Lung (tissue), 17 donors: ENCODE measurements at places on chromosomes 2 and 18. TPM values are rescaled to one million over a fixed set of nuclear protein-coding genes. Genes with fewer than 3 reads are reported as not detected.

DNA sequence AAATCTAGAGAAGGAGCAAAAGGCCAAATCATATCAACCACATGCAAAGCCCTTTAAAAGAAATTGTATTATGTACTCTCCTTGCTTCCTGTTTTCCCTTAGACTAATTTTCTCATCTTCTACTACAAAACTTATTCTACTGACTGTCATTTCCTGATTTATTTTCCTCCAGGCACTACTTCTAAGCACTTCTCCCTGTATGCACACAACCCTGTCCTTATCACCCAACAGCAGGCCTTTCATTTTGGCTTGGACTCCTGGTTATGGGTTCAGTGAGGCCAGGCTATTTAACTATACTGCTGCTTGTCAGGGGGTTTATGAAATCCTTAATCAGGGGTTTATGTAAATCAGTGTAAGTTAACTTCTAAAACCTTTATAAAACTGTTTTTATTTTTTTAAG, 205.1 kb upstream of the FAM98A start:
- no peak overlapping the region for H3K27ac ChIP-seq
- no peaks in the 10 kb centered on the region for H3K36me3 ChIP-seq
- DNase-seq, result no peak
- H3K4me3 ChIP-seq, result no peak overlapping the region
- H3K27me3 ChIP-seq, result no peaks in the 10 kb centered on the region

- H3K27me3 ChIP-seq, result no peaks in the 10 kb centered on the region
- H3K4me3 ChIP-seq, result no peak overlapping the region
- H3K36me3 ChIP-seq, result no peaks in the 10 kb centered on the region
- no peaks in the 10 kb centered on the region for H3K4me1 ChIP-seq
- no peak overlapping the region for H3K27ac ChIP-seq
- DNase-seq, result no peak
Observed at GRCh38 chr18:49137093-49137492, 186.3 kb upstream of the SMAD7 start.

GRCh38 chr2:227125506-227125905, 38.5 kb downstream of the COL4A4 start:
- DNase-seq, result no peak
- H3K27me3 ChIP-seq, result peaks cover 14% of the 10 kb centered on the region
- no peaks in the 10 kb centered on the region for H3K36me3 ChIP-seq
- no peak overlapping the region for H3K27ac ChIP-seq
- H3K4me3 ChIP-seq, result no peak overlapping the region

DNA sequence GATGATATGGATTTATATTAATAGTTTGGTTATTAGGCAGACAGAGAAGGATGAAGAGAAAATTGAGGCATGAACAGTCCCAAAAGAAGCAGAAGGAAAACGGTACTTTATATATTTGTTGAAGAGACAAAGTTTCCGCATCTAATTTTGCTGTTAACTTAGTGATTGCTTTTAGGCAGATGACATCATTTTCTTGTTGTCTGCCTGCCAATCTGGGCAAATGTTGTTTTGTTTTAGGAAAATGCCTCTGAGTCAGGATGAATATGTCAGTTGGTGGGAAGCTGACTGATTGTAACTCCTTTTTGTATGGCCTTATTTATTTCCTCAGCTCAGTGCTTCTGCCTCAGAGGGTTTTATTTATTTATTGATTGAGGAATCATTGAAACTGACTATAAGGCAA, 52.5 kb upstream of the CAVIN2 start:
- no peak overlapping the region for H3K4me3 ChIP-seq
- H3K4me1 ChIP-seq, result no peaks in the 10 kb centered on the region
- no peaks in the 10 kb centered on the region for H3K36me3 ChIP-seq

DNA sequence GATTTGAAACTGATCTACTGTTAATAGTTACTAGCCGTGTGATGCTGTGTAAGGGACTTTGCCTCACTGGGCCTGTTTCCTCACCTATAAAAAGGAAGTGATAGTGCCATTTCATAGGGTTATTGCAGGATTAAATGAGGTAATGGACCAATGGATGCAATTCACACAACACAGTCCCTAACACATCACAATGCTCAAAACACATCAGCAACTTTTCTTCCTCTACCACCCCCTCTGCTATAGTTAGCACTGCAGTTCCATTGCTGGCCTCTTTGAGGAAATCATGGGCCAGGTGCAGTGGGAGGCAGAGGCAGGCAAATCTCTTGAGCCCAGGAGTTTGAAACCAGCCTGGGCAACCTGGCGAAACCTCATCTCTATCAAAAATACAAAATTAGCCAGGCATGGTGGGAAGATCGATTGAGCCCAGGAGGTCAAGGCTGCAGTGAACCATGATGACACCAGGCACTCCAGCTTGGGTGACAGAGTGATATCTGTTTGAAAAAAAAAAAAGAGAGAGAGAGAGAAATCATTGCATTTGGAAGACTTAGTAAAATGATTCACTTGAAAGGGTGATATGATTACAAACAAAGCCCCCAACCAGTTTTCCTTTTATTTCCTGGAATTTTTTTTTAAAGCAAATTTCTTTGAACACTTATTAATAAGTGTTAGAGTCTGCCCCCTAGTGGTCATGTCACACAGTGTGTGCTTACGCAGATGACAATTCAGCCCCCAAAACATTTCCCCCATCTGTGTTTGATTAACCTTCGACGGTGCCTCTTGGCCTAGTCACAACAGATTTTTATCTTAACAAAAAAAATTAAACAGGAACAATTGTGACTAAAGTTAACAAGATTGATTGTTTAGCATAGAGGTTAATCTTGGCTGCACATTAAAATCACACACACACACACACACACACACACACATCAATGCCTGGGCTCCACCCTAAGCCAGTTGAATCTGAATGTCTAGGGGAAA, 88.6 kb upstream of the BCL11A start:
- no peak overlapping the region for H3K27ac ChIP-seq
- peak; percentile 55 for DNase-seq
- H3K4me3 ChIP-seq, result no peak overlapping the region
- no peaks in the 10 kb centered on the region for H3K4me1 ChIP-seq
- H3K36me3 ChIP-seq, result no peaks in the 10 kb centered on the region

- peak; percentile 81 for DNase-seq
- no peaks in the 10 kb centered on the region for H3K27me3 ChIP-seq
- H3K36me3 ChIP-seq, result peaks cover 1% of the 10 kb centered on the region
- H3K4me3 ChIP-seq, result no peak overlapping the region
- H3K4me1 ChIP-seq, result no peaks in the 10 kb centered on the region
- H3K27ac ChIP-seq, result peak overlapping the region; percentile 23
Observed at GRCh38 chr2:71545572-71546274, 92.4 kb downstream of the DYSF start.

- no peaks in the 10 kb centered on the region for H3K27me3 ChIP-seq
- H3K36me3 ChIP-seq, result no peaks in the 10 kb centered on the region
Observed at GRCh38 chr18:34039611-34040010, 185.1 kb downstream of the NOL4 start.

GRCh38 chr2:24926602-24927252, 6.7 kb upstream of the ADCY3 start:
- no peak overlapping the region for H3K4me3 ChIP-seq
- peak; percentile 53 for DNase-seq
- H3K27me3 ChIP-seq, result no peaks in the 10 kb centered on the region

GRCh38 chr2:152223977-152224376, 48.4 kb upstream of the STAM2 start:
- no peaks in the 10 kb centered on the region for H3K27me3 ChIP-seq
- peaks cover 33% of the 10 kb centered on the region for H3K4me1 ChIP-seq
- no peak overlapping the region for H3K4me3 ChIP-seq
- H3K27ac ChIP-seq, result no peak overlapping the region
- peak; percentile 55 for DNase-seq
- H3K36me3 ChIP-seq, result no peaks in the 10 kb centered on the region

GRCh38 chr2:120600786-120601185, 134.9 kb upstream of the GLI2 start:
- H3K27me3 ChIP-seq, result no peaks in the 10 kb centered on the region
- H3K27ac ChIP-seq, result no peak overlapping the region
- H3K36me3 ChIP-seq, result no peaks in the 10 kb centered on the region
- no peak overlapping the region for H3K4me3 ChIP-seq
- DNase-seq, result no peak

DNA sequence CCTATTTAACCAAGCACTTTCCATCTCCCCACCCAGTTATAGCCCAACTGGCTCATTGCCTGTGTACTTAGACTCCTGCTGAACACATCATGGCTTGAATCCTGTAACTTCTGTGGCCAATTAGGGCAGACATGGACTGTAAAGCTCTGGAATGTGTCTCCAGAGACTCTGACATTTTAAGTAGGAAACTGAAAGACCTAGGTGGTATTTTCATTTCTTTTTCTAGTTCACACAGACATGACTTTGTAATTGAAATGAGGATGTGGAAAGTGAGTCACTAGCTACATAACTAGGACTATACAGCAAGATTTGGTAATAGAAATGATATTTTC, 12.2 kb downstream of the DOK1 start:
- no peak overlapping the region for H3K4me3 ChIP-seq
- H3K27ac ChIP-seq, result no peak overlapping the region
- H3K27me3 ChIP-seq, result peaks cover 5% of the 10 kb centered on the region
- H3K36me3 ChIP-seq, result no peaks in the 10 kb centered on the region

GRCh38 chr2:33134086-33134771, 187.5 kb downstream of the LTBP1 start:
- peaks cover 59% of the 10 kb centered on the region for H3K4me1 ChIP-seq
- no peaks in the 10 kb centered on the region for H3K27me3 ChIP-seq
- peak; percentile 99 for DNase-seq
- H3K36me3 ChIP-seq, result no peaks in the 10 kb centered on the region
- no peak overlapping the region for H3K4me3 ChIP-seq

GRCh38 chr2:193935114-193935513, 1721.9 kb upstream of the SLC39A10 start:
- H3K36me3 ChIP-seq, result no peaks in the 10 kb centered on the region
- no peaks in the 10 kb centered on the region for H3K4me1 ChIP-seq
- no peak overlapping the region for H3K4me3 ChIP-seq
- DNase-seq, result no peak
- H3K27ac ChIP-seq, result no peak overlapping the region

DNA sequence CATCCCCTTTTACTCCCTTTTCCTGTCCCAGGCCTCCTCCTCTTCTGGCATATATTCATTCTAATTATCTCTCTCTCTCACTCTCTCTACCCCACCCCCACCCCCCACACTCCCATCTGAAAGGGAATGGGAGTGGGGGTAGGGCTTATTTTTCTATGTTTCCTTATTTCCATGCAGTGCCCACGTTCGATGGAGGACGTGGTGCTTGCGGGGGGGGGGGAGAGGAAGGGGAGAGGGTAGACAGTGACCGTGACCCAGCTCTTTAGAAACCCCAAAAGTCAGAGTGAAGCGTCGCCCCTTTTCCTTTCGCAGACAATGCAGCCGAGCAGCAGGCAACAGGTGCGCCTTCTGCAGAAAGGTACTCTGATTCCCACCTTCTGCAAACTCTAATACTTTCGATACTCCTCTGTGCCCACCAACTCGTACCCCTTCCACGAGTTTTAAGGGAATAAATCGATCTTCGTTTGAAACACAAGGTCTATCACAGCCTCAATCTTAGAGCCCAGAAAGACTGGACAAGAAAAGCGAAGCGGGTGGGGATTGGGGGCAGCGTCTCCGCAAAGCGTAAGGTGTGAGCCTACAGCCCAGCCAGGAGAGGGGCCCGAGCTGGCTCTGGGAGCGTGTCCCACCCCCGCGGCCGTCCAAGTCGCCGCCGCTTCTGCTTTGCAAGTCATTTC, 891 bp upstream of the NR4A2 start:
- H3K4me1 ChIP-seq, result peaks cover 3% of the 10 kb centered on the region
- no peak for DNase-seq
- H3K36me3 ChIP-seq, result peaks cover 5% of the 10 kb centered on the region
- H3K27ac ChIP-seq, result peak overlapping the region; percentile 100
- H3K4me3 ChIP-seq, result peak overlapping the region; percentile 77
- peaks cover 41% of the 10 kb centered on the region for H3K27me3 ChIP-seq

The DSC3 gene
- 1.3 TPM for total RNA-seq

The NTSR2 gene
- total RNA-seq, result not detected

The MAP4K4 gene
- total RNA-seq, result 91.7 TPM

The TGFA gene
- 1.9 TPM for total RNA-seq

The IL36RN gene
- total RNA-seq, result not detected
